ENCODE measurements at places on chromosomes 1 and 21.

DNA sequence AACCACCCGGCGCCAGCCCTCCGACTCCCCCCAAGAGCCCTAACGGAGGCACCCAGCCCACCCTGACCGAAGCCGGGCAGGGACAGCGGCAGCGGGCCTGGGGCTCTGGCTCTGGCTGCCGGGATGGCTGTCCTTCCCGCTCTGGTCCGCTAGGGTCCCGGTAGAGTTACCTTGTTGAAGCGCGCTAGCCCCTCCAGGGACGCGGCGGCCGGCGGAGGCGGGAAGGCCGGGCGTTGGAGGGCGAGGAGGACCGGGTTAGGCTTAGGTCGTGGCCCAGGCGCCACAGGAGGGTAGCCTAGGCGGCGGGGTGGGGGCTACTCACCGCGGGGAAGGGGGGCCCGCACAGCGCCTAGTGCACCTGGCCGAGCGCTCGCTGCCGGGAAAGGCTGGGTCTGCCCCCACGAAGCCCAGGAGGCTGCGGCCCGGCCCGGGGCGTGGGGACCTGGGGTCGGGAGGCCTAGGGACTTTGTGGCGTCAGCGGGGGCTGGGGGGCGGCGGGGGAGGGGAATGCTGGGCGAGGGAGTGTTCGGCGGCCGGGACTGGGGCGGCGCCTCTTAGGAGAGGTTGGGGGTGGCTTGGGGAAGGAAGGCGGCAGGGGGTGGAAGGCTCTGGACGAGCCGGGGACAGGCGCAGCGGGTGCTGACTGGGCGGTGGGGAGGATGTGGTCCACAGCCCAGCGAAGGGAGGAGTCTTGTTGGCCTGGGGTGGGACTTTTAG, at the start of gene TRIM17:
TRIM17 (minus strand) TSS at position 645 of the 717 bp plus-strand sequence. CDS start 1,789 bp downstream, outside the sequence.
- DNase-seq: peak; percentile 27

DNA sequence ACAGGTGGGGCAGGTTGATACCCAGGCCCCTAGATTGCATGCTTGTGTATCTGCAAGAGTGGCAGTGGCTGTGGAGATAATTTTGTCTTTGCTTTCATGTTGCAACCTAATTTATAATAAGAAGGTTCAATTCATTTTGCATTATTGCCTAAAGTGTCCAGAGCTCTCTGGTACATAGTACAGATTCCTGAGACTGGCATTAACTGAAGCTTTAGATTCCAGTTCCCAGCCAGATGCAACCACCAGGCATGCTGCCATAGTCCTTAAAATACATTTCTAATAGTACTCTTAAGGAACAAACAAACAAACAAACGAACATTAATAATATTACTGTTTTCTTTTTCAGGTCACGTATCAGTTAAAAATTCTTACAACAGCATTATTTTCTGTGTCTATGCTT, 36.9 kb downstream of the SLC35A3 start:
- DNase-seq: no peak

GRCh38 chr21:38208118-38208517, 48.7 kb upstream of the KCNJ15 start:
- no peak for DNase-seq

DNA sequence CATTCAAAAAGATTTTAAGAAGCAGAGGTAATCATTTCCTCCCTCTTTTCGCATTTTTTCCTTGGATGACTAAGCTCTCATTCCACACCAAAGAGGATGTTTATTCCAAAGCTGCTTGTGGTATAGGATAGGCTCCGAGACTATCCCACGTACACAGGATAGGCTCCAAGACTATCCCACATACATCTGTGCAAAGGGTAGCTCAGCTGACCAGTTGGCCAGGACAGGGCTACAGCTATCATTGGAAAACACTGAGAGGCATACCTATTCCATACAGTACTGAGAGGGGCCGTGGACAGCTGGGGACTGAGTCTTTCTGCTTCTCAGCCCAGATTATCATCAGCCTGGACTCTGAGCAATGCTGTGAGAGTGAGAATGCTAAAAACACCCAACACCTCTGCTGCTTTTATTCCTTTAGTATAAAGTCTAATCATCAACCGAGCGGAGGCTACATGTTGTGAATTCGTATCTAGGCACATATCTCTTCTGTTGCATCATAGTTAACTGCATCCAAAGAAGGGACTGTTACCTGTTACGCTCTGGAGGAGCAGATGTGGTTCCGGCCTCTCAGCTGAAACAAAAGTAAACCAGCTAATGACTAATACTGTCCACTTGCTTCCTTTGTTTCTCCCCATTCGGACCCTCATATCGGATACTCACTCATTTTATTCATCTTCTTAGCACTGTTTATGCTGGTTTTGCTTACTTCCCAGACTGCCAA, 141.0 kb downstream of the TNFSF18 start:
- DNase-seq: no peak

- no peak for DNase-seq
Measured at GRCh38 chr21:29775462-29775861, 164.3 kb downstream of the GRIK1 start.

- no peak for DNase-seq
Measured at GRCh38 chr1:1225238-1225845, 6.5 kb downstream of the SDF4 start.

- no peak for DNase-seq
Measured at GRCh38 chr1:205356440-205357139, at the start of gene KLHDC8A. Gene KLHDC8A (minus strand): TSS chr1:205356922. CDS start chr1:205343604, 13,318 bp downstream.

- no peak for DNase-seq
Measured at GRCh38 chr1:5913078-5913845, 79.0 kb downstream of the NPHP4 start.

DNA sequence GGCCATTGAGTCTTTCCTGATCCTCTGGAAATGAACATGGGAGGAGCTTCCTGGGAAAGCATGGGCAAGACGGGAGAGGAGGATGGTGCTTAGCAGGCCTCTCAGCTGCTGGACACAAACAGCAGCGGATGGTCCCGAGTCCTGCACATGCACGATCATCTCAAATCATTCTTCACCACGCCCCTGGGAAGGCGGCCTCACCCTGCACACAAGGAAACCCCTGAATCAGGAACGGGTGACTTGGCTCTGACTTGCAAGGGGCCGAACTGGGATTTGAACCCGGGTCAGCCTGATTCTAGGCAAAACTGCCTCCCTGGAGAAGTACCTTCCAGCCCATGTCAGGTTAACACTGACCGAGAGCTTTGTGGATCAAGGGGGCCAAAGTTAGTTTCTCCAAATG, 134.8 kb upstream of the WNT4 start:
- DNase-seq: no peak

DNA sequence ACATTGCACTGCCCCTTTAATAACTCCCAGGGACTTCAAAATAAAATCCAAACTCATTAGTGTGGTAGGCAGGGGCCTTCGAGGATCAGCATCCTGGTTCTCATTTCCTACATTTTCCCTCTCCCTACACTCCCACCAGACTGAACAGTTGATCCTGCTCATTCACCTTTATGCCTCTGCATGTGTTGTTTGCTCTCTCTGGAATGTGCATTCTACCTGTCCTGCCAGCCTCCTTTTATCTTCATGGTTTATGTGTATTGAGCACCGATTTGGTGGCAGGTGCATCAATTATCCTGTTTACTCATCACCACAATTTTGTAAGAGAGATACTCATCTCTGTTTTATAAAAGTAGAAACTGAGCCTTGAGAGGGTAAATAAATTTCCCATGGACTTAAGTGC, 125.0 kb downstream of the ADSS2 start:
- DNase-seq: no peak

- no peak for DNase-seq
Measured at GRCh38 chr1:22224091-22224490, 81.2 kb upstream of the WNT4 start.

GRCh38 chr21:27813750-27814149, 846.9 kb upstream of the ADAMTS5 start:
- DNase-seq: no peak

- peak; percentile 39 for DNase-seq
Measured at GRCh38 chr1:43853161-43853921, 80.3 kb upstream of the ARTN start.

DNA sequence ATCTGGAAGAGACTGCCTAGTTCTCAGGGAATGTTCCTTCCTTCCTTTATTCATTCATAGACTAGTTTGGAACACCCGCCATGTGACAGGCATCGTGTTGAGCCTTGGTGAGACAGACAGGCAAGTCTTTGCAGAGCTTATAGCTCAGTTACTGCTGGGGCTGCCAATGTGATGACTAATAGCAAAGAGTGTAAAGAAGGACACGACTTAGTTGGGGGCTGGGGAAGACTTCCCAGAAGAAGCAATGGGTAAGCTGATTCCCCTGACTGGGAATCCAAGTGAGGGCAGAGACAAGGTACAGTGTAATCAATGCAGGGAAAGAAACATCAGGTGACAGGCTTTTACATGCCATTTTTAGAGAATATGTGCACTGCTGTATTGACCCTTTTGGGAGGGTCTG, 51.2 kb downstream of the TENT5C start:
- no peak for DNase-seq

- DNase-seq: no peak
Measured at GRCh38 chr1:90761781-90762589, 44.9 kb upstream of the BARHL2 start.

DNA sequence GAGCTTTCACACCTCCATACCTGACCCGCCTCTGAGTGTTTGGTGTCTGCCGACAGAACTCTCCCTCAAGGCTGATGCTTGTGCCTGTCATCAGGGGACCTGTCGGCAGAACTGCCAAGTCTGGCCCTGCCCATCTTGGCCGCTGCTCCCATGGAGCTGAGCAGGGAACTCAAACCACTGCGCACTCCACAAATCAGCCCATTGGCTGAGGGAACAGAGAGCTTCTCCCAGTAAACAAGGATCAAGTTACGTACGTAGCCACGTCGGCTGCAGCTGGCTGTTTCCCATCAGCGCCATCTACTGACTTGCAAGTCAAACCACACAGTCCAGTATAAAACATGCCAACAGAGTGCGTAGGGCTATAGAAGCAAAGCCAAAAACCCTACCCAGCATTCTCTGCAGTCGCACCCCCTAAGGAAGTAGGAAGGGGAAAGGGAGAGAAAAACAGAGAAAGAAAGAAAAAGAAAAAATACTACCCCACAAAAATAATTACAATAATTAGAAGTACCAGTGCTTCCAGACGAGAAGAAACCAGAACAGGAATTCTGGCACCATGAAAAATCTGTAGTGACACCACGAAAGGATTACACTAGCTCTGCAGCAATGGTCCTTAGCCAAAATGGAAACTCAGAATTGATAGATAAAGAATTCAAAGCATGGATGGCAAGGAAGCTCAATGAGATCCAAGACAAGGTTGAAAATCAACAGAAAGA, 13.1 kb downstream of the KRTAP13-1 start:
- DNase-seq: no peak

- no peak for DNase-seq
Measured at GRCh38 chr1:80536461-80536860, 1264.3 kb upstream of the ADGRL2 start.

DNA sequence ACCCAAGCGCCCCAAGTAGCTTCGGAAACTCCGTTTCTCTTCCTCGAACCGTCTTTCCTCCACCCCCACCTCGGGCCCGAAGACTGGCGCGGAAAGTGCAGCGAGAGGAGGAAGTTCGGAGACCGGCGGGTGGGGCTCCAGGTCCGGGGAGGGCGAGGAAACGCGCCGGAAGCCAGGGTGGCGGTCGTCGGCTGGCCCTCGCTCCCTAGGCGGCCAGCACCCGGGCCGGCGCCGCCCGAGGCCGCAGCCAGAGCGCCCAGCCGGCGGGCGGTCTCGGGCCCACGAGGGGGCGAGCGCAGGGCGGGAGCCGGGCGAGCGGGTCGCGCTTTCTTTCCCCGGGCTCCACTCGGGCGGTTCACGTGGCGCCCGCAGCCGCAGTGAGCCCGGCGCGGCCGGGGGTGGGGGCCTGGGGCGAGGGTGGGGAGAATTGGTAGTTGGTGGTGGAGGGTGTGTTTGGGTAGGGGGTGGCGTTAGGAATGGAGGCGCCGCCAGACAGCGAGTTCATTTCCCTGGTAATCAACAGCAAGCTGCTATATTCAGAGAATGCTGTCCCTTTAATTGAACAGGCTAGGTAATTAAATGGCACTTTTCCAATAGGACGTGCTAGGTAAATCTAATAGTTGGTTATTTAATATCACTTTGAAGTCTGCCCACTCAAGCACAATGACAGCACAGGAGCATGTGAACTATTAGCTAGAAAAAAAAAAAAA, 6.7 kb downstream of the LMO4 start:
- peak; percentile 57 for DNase-seq

- no peak for DNase-seq
Measured at GRCh38 chr1:211781260-211781659, 49.3 kb downstream of the LPGAT1 start.

DNA sequence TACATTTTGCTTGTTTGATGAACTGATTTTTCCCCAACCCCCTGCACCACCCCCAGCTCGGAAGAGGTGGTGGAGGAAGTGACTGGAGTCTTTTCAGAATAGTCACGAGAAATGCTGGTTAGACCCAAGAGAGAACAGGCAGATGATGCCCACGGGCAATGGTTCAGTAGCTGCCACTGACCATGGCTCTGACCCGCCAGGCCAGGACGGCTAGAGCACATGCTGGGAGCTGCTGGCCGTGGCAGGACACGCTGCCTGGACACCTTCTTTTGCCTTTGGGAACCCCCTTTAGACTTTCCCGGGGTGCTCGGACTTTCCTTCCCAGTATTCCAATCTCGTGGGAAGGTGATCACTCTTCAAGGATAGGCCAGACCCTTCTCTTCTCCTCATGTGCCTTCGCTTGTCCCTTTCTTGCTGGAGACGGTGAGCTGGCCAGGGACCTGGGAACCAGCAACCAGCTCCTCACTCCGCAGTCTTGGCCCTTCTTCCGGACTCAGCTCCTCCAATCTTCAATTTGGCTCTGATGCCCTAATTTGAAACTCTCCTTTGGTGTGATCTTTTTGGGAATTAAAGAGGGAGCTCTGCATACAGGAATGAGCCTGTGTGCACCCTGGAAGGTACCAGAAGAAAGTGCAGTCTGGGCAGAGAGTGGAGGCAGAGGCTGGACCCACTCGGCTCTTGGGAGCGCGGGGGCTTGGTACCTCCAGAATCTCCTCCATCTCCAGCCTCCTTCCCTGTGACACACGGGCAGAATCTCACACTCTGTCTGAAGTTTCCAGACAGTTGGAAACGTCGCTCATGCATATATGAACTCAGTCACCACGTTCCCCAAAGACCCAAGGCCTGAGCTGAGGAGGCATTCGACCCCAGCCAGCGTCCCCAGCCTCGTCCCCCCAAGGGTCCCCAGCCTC, 4.0 kb upstream of the PDE9A start:
- no peak for DNase-seq

GRCh38 chr1:25065321-25065721, 135.2 kb upstream of the RUNX3 start:
- DNase-seq: no peak

DNA sequence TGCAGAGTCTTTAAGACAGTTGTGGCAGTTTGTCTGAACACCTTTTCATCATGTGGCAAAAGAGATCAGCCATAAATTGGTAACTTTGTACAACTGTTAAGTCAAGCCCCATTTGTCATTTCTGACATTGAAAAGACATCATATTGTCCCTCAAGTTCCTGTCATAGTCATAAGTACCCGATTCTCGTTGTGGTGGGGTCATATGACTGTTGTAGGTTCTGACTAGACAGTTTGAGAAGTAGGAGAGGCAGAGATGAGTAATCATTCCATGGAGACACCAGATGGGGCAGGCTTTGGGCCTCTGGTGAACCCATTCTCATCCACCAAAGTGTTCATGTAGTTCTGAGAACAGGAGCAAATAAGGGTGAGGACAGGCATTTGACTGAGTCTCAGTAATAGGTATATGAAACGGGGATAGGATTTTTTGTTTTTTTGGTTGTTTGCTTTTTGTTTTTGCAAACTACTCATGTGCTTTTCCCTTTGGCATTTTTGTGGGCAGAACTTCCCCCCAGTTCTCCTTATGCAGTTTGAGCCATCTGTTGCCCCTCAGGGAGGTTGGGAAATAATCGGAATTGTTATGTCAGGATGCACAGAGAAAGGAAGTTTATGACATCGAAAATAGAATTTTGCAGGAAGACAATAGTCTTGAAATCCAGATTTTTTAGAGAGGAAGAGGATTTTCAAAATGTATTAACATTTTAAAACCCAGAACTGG, 86.9 kb upstream of the KCNE2 start:
- no peak for DNase-seq

GRCh38 chr1:226691247-226691646, 47.8 kb downstream of the ITPKB start:
- peak; percentile 71 for DNase-seq
